Left lung (tissue), 14 donors: ENCODE measurements at places on chromosomes 2 and 18. TPM values are rescaled to one million over a fixed set of nuclear protein-coding genes. Genes with fewer than 3 reads are reported as not detected.

The CDH20 gene
- polyA plus RNA-seq: 0.26 TPM

The MARCO gene
- polyA plus RNA-seq: 0.10 TPM

- DNase-seq: no peak
Observed at GRCh38 chr2:45678791-45679348, 27.4 kb downstream of the PRKCE start.

The ARHGAP28 gene
- 262 TPM for polyA plus RNA-seq

The TUBA4B gene
- 1.1 TPM for polyA plus RNA-seq

GRCh38 chr2:220948579-220948978 lies 623.5 kb downstream of the EPHA4 start:
- no peak for DNase-seq

The HNMT gene
- polyA plus RNA-seq: 98.9 TPM

DNA sequence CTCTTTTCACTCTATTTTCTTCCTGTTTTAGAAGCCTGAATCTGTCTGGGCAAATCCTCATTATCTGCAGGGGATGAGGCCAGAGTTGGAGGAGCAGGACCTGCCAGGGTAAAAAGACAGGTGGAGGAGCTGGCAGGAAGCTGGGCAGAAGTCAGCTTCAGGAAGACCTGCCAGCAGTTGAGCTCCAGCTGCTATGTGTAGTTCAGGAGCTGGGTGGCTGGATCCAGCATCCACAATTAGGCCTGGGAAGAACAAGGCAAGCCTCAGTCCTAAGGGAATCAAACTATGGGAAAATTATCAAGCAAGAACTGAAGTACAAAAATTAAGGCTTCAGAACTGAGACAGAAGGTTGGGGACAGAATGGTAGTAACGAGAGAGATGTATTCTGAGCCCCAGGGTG lies 174.0 kb downstream of the MREG start:
- no peak for DNase-seq

The NOL4 gene
- polyA plus RNA-seq: 1.8 TPM

The RAB17 gene
- polyA plus RNA-seq: 18.3 TPM

DNA sequence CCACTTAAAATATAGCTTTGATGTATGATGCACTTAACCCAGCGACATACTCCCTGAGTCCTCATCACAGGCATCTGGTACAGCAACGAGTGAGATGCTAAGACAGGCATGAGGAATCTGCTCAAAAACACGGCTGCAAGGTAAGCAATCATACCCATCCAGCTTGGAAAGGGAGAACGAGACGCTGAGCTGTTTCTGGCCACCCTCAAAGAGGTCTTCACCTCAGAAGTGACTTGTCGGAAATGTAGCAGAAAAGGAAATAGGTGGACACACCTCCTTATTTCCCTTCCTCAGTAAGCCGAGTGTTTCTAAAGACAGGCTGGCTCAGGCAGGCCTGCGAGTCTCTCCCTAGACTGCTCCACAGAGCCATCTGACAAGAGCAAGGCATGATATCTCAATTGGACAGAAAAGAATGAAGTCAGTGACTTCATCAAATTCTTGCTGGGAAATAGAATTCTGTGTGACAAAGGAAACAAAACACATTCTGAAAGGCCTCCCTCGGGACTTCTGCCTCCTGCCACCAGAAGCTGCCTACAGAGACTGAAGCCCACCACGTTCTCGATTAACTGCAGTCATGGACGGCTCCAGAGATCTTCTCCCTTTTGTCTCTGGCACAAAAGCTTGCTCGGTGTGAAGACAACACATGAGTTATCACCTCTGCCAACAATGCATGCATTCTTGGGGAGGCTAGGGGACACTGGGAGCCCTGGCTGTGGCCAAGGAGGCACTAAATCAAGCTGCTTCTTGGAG lies 84.3 kb downstream of the UXS1 start:
- DNase-seq: no peak

- DNase-seq: no peak
Observed at GRCh38 chr2:18381386-18381785, 179.1 kb downstream of the RDH14 start.

The PIK3C3 gene
- polyA plus RNA-seq: 57.9 TPM

GRCh38 chr2:112003576-112004252 lies 51.4 kb upstream of the TMEM87B start:
- DNase-seq: no peak

GRCh38 chr2:147242445-147242844 lies 602.4 kb upstream of the ACVR2A start:
- no peak for DNase-seq

DNA sequence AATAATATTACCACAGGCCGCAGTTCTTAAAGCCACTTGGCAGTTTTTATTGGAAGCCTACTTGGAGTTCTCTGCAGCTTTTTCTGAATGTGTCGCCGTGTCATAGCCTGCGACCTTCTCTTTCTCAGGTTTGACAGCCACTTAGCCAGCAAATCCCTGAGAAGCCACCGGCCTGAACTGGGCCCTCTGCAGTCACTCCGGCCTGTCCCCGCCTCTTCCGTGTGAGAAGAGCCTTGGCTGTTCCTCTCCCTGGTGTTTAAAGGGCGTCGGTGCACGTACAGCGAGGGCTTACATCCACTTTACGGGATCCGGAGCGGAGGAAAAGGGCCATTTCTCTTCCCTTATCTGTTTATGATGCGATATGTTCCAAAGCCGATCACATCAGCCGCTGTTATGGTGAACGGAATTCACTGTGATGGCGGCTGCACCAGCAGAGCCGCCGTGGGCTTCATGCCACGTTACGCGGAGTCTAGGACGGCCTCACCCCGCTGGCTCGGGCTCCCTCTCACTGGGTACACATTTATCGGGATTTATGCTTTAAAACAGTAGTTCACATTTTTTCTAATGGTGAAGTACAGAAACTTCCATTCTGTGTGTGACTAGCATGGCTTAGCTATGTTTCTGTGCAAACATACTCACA lies 66.8 kb downstream of the GBX2 start:
- DNase-seq: no peak

- DNase-seq: no peak
Observed at GRCh38 chr2:58895857-58896256, 654.7 kb upstream of the FANCL start.

- no peak for DNase-seq
Observed at GRCh38 chr18:64149916-64150438, 1.1 kb upstream of the LINC00305 start.

- DNase-seq: no peak
Observed at GRCh38 chr18:62505669-62506494, 16.9 kb upstream of the ZCCHC2 start.

GRCh38 chr2:9002313-9002636 lies 1.2 kb downstream of the MBOAT2 start:
- DNase-seq: no peak

The C2orf72 gene
- polyA plus RNA-seq: 0.62 TPM

The KIF5C gene
- polyA plus RNA-seq: 27.4 TPM

GRCh38 chr2:43764086-43764705 lies 9.6 kb upstream of the DYNC2LI1 start:
- DNase-seq: no peak

DNA sequence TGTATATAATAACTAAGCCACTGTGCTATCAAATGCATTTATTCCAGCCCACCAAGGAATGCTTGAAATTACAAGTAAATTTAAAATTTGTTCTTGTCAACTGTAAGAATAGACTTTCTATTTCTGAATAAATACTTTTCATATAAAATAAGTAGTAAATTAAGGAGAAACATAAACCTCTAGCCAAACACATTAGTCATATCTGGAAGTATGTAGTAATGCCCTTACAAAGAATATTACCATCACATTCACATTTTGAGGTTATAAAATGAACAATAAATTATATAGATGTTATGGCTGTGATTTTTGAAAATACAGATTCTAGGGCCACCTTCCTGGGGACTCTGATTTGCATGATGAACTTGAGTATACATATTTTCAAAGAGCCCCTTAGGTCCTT lies 54.7 kb downstream of the SERPINB7 start:
- DNase-seq: no peak

GRCh38 chr2:65901756-65902155 lies 469.4 kb upstream of the SPRED2 start:
- no peak for DNase-seq

DNA sequence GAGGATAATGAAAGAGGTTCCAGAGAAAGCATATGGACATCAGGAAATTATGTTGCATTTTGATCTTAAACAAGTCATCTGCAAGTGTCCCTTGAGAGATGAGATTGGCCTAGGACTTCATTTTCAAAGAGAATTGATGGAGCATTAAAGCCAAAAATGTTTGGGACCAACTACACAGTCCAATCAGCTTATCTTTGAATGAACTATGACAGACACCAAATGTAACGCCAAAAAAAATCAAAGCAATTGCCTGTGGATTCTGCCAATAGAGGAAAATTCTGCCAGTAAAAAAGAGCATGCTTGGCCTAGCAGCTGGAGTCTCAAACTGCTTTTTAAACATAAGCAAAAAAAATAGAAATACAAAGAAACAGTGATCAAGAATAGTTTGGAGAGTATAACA lies 594.5 kb upstream of the CHAC2 start:
- peak; percentile 88 for DNase-seq

The TEKT4 gene
- polyA plus RNA-seq: 1.5 TPM

The ALK gene
- polyA plus RNA-seq: not detected

GRCh38 chr2:172293952-172294351 lies 133.4 kb upstream of the ITGA6 start:
- no peak for DNase-seq

The GLS gene
- 114 TPM for polyA plus RNA-seq

- no peak for DNase-seq
Observed at GRCh38 chr2:45960057-45960863, 308.8 kb downstream of the PRKCE start.

- no peak for DNase-seq
Observed at GRCh38 chr2:159564081-159564480, 52.3 kb downstream of the BAZ2B start.

DNA sequence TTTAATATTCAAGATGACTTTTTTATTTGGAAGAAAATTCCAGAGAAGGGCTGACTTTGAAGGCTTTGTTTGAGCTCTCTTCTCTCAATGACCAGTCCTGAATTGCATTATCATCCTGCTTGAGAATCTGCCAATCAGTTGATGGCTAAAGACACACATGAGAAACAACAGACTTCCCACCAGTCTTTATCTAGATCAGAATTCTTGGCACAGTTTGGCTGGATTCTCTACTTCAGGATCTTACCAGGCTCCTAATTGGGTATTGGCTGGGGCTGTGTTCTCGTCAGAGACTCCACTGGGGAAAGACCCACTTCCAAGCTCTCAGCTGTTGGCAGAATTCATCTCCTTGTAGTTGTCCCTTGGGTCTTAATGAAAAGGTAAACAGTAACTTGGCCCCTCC lies 86.0 kb downstream of the WDSUB1 start:
- DNase-seq: no peak
